Ammon's horn (tissue), 1 donor: ENCODE measurements at places on chromosomes 12 and 14.

DNA sequence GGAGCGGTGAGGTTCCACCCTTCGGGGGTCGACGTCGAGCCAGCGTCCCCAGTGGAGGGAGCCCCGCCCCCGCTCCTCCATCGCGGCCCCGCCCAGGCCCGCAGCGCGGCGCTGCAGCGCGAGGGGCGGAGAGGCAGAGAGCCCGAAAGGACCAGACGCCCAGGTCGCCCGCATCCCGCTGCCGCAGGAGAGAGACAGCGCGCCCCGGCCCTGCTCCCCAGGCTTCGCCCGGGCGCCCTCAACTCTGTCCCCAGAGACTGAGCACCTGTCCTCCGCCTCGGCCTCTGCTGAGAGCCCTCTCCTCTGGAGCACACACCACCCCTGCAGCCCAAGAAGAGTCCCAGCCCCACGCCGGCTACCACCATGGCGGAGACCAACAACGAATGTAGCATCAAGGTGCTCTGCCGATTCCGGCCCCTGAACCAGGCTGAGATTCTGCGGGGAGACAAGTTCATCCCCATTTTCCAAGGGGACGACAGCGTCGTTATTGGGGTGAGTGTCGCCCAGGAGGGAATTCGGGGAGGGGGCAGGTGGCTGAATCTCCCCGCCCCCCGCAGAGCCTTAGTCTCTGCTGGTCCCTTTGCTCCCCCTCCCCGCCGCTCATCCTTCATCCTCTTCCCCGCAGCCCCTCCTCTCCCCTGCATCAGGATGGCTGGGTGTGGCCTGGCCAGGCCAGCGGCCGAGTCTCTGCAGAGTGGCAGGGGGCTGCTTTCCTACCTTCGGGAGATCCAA, at the start of gene KIF5A:
Gene KIF5A, plus strand, starts transcription at position 136 of the 732 bp plus-strand sequence. Its CDS starts 228 bp downstream, at position 364.
- DNase-seq, result peak; percentile 74

GRCh38 chr14:92143309-92143708, 21.5 kb downstream of the CPSF2 start:
- no peak for DNase-seq

GRCh38 chr14:32350020-32350419, 20.9 kb downstream of the AKAP6 start:
- DNase-seq, result no peak

DNA sequence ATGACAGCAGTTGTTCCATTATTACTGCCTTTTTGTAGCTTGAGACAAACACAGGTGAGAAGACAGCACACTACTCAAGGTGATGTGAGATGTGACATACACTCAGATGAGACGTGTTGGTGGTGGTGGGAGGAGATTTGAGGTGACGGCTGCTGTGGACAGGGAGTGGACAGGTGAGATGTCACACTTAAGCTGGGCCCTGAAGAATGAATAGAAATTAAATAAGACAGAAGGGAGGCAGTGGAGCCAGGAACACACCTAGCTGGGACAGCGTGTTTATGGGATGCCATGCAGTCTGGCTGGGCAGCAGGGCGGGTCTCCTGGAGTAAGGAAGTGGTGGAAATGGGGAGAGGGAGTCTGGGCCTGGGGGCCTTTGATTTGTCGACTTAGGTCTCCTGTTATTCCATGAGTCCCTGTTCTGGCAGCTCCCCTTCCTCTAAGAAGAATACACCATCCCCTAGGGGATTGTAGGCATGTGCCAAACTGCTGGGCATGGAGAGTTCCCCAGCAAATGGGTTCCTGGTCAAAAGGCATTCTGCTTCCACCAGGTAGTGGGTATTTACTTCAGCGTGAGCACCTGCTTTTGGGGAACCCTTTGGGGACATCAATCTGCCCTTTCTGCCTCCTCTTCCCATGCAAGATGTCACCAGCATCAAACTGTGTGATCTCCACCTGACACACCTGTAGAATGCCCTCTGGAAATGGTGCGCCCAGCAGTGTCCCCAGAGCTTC, 71.2 kb upstream of the ESRRB start:
- DNase-seq, result no peak

- peak; percentile 75 for DNase-seq
Measured at GRCh38 chr12:6632026-6632983, 3.5 kb downstream of the LPAR5 start.

GRCh38 chr12:123076604-123077297, 74.1 kb downstream of the PITPNM2 start:
- no peak for DNase-seq

DNA sequence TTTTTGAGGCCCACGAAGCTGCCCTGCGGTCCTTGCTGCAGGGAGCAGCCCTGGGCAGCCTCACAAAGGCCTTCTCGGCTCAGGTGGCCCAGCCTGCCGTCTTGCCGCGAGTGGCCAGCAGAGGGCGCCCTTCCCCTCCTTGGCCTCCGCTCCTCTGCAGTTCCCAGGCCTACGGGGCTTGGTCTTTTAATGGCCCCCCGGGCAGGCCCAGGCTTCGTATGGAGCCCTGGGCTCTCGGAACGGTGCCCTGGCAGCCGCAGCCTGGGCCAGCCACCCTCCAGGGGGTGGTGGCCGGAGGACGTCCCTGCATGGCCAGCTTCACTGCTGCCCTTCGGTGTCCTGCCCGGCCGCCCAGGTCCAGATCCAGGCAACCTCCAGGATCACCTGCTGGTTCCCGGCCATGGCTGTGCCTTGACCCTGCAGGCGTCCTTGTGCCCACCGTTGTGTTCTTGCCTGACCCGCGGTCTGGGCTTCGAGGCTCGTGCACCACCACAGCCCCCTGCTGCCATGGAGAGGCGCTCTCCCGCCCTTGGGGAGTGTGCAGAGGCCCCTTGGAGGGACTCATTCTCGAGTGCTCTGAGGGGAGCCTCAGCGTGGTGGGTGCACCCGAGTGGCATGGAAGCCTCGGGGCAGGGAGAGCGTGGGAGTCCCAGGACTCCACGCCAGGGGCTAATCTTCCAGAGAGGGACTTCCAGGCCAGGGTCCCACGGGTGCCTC, 9.4 kb downstream of the ASPG start:
- peak; percentile 60 for DNase-seq

DNA sequence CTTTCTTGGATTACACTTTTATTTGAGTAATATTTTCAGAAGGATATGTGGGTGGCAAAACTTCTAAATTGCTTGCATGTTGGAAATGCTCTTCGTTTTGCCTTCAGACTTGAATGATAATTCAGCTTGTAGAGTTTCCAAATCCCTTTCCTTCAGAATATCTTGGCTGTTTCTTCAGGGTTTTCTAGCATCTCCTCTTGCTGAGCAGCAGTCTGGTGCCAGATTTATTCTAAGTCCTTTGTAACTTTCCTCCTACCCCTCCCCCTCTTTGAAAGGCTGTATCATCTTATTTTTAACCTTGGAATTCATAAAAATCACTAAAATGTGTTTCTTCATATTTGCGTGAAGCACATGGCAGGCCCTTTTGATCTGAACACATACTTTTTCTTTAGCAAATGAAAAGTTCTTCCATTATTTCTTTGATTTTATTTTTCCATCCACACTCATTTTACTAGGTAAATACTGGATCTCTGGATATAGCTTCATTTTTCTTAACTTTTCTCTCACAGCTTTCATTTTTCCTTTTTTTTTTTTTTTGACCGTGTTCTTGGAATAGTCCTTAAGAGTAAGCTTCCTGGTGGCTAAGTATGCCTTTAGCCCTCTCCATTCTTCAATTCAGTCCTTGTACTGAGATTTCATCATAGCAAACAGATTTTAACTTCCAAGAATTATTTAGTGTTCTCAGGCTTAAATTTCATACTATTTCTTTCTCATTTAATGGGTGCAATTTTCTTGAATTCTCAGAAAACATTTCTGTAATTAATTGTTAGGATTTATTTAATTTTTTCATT, 102.0 kb downstream of the SLC38A4 start:
- DNase-seq, result no peak

- DNase-seq, result no peak
Measured at GRCh38 chr12:68422956-68423574, 90.9 kb upstream of the MDM1 start.

- no peak for DNase-seq
Measured at GRCh38 chr12:48925304-48926011, at the start of gene FKBP11. Gene FKBP11 (minus strand): TSS chr12:48925492. CDS start chr12:48925428, 64 bp downstream.

GRCh38 chr14:105283899-105284298, 16.9 kb downstream of the BRF1 start:
- no peak for DNase-seq

DNA sequence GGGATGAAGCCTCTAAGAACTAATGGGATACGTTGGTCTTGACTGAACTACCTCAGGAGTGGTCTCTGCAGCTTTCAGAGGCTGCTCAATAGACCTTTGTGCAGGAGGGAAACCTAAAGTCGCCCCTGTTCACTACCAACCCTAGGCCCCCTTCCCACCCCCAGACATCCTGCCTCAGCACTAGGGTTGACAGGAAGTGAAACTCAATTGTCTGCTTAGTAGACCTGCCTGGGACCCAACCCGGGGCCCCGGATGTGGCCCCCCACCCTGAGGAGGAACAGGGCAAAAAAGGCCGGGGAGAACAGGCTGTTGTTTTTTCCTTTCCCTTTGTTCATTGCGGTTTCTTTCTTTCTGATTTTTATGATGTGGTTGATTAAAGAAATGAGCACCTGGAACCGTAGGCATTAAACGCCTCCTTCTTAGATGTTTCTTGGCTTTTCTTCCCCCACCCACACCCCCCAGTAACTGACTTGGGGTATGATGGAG, 1.6 kb upstream of the DGKA start:
- peak; percentile 14 for DNase-seq

- no peak for DNase-seq
Measured at GRCh38 chr12:52223406-52224039, 9.5 kb upstream of the KRT7 start.

DNA sequence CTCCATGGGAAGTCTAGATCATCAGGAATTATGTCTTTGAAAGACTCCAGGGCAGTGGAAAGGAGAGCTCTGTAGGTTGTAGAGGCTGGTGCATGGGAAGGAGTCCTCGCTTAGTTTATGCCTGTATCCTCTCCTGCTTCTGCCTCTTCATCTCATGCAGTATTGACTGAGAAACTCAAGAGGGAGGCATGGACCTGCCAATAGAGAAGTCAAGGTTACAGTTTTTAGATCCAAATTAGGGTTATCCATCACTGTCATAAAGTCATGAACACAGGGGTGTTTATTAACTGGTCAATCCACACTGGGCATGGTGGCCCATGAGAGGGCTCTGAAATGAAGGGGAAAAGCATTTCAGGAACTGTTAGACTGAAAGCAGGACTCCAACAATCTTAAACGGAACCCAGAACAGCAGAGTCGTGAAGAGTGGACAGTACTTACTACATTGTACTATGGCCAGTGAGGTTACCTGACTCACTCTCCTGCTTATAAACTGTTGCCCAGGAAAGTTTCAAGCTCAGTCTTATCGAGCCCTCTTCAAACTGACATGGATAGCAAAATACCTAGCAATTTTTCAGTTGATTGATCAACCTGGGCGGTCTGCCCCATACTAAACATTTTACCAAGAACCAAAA, 30.1 kb upstream of the DHRS7 start:
- no peak for DNase-seq

GRCh38 chr12:70619471-70620152, 17.6 kb downstream of the PTPRB start:
- DNase-seq, result no peak

- DNase-seq, result no peak
Measured at GRCh38 chr12:75404231-75404630, 13.3 kb downstream of the GLIPR1L2 start.

DNA sequence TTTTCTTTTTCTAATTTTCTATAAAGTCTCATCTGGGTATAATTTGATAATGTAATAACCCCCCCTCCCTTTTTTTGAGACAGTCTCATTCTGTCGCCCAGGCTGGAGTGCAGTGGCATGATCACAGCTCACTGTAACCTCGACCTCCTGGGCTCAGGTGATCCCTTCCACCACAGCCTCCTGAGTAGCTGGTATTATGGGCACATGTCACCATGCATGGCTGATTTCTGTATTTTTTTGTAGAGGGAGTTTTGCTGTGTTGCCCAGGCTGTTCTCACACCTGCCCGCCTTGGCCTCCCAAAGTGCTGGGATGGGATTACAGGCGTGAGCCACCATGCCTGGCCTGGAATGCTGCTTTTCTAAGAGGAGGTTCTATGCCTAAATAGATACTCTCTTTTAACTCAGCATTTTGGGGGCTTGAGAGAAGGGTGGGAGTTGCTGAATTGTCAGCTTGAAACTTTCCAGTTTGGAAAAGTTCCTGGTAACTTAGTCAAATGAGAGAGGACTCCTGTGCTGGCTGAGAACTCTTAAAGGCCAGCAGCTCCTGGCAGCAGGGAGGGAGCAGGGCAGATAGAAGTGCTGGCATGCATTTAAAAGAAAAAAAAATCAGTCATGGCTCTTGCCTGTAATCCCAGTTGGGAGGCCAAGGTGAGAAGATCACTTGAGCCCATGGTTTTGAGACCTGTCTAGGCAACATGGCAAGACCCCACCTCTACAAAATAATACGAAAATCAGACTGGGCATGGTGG, 13.0 kb downstream of the NUDT4 start:
- no peak for DNase-seq

DNA sequence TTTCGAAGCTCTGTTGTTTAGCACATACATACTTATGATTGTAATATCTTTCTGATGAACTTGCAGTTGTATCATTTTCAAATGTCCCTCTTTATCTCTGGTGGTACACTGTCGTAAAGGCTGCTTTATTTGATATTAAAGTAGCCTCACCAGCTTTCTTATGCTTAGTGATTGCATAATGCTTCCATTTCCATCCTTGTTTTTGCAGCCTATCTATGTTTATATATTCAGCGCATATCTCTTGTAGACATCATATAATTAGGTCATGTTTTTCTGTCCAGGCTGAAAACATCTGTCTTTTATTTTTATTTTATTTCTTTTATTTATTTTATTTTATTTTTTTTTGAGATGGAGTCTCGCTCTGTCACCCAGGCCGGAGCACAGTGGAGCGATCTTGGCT, 34.6 kb downstream of the ACAD10 start:
- no peak for DNase-seq

GRCh38 chr14:22764382-22764781, 2.1 kb upstream of the OXA1L start:
- DNase-seq, result no peak

- DNase-seq, result no peak
Measured at GRCh38 chr12:104467346-104467837, 10.6 kb downstream of the CHST11 start.

GRCh38 chr14:24131549-24131966, 1.1 kb downstream of the FITM1 start:
- DNase-seq, result no peak

GRCh38 chr12:120056739-120057138, 59.8 kb downstream of the RAB35 start:
- DNase-seq, result no peak

- no peak for DNase-seq
Measured at GRCh38 chr12:15196678-15197505, 24.3 kb downstream of the RERG start.

- DNase-seq, result no peak
Measured at GRCh38 chr12:87812681-87813080, 216.5 kb downstream of the C12orf50 start.
